ENCODE measurements at places on chromosomes 5 and 9. TPM values are rescaled to one million over a fixed set of nuclear protein-coding genes. Genes with fewer than 3 reads are reported as not detected.

PLEKHG4B gene
- total RNA-seq, result not detected

TIMD4 gene
- not detected for total RNA-seq

ST8SIA4 gene
- total RNA-seq, result 1.1 TPM

PLAC8L1 gene
- total RNA-seq, result not detected

VPS13A gene
- 34.0 TPM for total RNA-seq

STPG3 gene
- total RNA-seq, result not detected
